ENCODE measurements at places on chromosomes 16 and 17. TPM values are rescaled to one million over a fixed set of nuclear protein-coding genes. Genes with fewer than 3 reads are reported as not detected.
A peak's percentile ranks its signal among the peaks of the same experiment; 100 is the strongest.

- DNase-seq, result no peak
Measured at GRCh38 chr16:17802571-17802970, 331.8 kb upstream of the XYLT1 start.

- no peak for DNase-seq
Measured at GRCh38 chr17:28053044-28053670, 10.7 kb downstream of the NLK start.

DNA sequence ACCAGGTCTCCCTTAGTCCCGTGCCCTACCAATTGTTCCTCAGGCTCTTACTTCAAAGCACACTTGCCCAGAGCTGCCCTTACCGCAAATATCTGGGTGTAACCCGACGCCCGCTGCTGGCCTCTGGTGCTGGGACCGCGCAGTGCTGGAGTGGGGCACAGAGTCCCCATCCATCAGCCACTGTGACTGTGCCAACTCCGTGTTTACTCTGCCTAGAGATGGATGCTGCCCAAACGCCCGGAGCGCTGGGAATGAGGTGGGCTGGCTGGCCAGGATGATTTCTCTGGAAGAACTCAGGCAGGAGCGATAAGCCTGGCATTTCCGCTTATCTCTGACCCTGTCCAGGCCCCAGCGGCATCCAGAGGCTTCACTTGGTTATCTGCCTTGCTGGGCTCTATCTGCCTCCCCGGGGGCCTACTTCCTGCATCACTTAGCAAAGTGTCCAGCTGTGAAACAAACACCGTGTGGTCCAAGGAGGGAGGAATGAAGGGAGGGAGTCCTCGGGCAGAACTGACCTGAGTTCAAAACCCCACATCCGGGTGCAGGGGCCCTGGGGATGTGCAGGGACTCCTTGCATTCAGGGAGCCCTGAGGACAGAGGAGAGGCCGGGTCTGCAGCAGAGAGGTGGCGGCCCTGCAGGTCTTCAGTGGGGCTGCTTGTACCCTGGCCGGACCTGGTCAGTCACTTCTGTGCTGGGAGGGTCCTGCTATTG, 9.4 kb upstream of the MYLK3 start:
- DNase-seq, result no peak

DNA sequence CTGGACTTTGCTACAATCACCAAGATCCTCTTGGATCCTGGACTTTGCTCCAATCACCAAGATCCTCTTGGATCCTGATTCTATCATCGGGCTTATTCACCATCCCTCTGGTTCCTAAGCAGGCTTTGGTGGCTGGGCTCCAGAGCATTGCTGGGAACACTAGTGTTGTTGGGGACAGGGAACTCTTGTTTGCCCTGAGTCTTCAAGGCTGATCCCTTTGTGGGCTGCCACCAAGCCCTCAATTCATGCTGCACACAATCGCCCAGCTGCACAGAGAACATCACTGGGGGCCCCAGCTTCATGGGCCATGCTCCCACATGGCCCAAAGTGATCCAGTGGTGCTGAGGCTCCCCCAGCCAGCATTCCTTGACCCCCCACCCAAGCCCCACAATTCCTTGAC, 88.3 kb downstream of the TMEM132E start:
- DNase-seq, result no peak

SAMD14 gene
- total RNA-seq, result not detected

- DNase-seq, result no peak
Measured at GRCh38 chr17:10328206-10328605, 44.6 kb downstream of the MYH13 start.

DNA sequence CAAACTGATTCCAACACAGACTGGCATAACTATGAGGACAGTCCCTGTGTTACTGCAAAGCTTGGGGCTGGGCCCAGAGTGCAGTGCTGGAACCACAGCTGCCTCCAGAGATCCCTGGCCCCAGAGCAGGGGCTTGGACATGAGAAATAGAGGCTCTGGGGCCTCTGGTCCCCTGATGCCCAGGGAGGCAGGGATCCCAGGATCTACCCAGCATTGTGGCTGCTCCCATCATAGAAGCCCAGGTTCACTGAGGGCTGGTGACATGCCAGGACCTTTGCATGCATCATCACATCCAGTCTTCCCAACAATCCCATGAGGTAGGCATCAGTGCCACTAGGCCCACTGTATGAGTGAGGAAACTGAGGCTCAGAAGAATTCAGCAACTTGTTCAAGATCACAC, 95.8 kb downstream of the TMEM132E start:
- no peak for DNase-seq

GRCh38 chr16:60059141-60059540, 1325.0 kb upstream of the GOT2 start:
- DNase-seq, result no peak

- DNase-seq, result no peak
Measured at GRCh38 chr16:75288596-75289120, 37.2 kb upstream of the BCAR1 start.

MPP2 gene
- total RNA-seq, result 0.85 TPM

DNA sequence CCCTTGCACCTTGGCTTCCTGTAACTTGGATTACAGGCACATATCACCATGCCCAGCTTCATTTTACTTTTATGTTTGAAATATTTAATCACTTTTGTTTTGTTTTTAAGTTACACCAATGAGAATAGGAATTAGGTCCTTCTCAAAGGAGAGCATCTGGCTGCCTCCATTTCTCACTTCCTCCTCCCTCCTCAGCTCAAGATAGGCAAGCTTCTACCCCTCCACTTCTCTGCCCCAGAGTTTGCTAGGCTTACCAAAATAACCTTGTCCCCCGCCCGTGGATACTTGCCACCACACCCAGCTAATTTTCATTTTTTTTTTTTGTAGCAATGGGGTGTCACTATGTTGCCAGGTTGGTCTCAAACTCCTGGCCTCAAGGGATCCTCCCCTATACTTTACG, 17.9 kb downstream of the GABARAPL2 start:
- no peak for DNase-seq

CCL16 gene
- not detected for total RNA-seq

DNA sequence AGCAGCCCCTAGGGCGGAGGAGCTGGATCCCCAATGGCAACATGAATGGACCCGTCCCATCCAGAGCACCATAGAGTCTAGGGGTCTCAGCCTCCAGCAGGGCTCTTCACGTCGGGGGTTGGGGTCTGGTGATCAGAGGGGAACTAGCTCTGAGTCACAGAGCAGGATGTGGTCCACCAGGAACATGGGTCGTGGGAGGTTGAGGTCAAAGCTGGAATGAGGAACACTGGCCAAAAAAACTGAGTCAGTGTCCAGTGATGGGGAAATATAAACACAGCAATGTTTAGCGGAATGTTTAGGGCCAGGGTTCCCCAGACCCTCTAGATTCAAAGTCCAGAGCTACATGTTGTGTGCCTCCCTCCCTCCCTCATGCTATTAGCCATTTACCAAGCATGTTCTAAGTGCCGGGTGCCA, 79.1 kb upstream of the C16orf82 start:
- no peak for DNase-seq

GRCh38 chr16:27579087-27579980, 29.4 kb downstream of the KATNIP start:
- DNase-seq, result peak; percentile 54

USP32 gene
- total RNA-seq, result 63.0 TPM

RAB26 gene
- total RNA-seq, result 0.24 TPM

GRCh38 chr16:6110346-6110745, 1012.8 kb upstream of the EEF2KMT start:
- no peak for DNase-seq

DNA sequence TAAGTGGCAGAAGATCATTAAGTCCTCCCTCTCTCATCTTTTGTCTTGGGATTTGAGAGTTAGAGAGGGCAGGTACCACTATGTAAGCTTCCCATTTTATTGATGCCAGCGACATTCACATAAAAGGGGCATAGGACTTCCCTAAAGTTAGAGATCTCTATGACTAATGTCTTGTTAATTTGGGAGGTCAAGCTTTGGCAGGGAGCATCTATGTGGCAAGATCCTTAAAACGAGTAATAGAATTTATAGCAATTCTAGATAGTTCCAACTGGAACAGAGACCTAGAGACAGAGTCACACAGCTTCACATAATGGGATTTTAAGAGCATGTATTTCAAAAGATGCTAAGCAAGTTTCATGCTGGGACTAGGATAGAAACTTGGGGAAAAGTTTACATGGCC, 308.0 kb downstream of the MAP2K6 start:
- DNase-seq, result no peak

DNA sequence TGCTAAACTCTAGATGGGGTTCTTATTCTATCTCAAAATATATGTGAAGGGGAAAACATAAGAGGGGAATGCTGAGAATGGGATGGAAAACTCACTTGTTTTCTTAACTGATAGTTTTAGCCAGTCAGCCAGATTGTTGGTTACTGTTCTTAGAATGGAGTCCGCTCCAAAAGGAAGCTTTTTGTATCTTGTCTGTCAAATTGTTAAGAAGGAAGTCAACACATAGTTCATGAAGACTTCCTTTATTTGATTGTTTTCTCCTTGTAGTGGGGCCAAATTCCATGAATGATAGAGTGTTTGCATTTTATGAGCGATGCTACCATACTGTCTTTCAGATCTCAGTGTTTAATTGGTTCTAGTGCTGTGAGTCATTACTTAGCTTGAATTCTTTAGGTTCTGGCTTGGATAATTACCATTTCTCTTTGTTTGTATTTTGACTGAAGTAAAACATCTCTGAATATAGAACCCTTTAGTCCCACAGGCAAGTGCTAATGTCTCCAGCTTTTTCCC, 98.3 kb upstream of the GOT2 start:
- no peak for DNase-seq

- DNase-seq, result no peak
Measured at GRCh38 chr16:19479302-19479721, 42.6 kb downstream of the GDE1 start.

DNA sequence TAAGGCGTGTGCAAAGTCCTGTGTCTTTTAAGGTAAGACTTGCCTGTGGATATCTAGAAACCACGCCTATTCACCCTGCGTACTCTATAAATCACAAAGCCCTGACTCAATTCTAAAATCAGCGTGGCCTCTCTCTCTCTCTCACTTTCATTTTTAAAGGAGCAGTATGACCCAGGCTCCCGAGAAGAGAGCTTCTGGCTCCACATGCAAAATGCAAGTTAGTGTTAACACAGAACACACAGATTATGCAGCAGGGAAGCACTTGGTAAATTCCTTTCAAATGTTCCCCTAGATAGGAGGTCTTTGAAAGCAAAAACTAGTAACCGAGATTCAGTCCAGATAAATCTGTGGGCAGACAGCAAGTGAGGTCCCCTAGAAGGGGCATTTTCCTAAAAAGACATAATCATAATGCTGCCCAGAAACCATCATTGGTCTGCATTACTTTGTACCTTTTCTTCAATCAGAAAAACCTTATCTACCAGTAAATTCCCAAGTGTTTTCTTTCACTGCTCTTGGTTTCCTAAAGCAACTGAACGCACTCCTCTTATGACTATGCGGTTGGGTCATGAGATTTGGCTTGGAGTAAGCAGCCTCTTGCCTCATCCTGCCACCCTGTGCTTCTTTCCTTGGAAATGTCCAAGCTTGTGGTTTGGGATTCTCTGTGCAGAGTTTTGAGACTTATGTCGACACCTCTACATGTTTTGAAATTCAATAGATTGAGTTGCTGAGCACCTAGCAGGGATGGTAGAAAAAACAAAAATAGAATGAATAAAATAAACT, 31.7 kb upstream of the KCNJ2 start:
- peak; percentile 84 for DNase-seq

IRF8 gene
- not detected for total RNA-seq

- no peak for DNase-seq
Measured at GRCh38 chr16:86324320-86324719, 186.0 kb upstream of the FOXF1 start.

DNA sequence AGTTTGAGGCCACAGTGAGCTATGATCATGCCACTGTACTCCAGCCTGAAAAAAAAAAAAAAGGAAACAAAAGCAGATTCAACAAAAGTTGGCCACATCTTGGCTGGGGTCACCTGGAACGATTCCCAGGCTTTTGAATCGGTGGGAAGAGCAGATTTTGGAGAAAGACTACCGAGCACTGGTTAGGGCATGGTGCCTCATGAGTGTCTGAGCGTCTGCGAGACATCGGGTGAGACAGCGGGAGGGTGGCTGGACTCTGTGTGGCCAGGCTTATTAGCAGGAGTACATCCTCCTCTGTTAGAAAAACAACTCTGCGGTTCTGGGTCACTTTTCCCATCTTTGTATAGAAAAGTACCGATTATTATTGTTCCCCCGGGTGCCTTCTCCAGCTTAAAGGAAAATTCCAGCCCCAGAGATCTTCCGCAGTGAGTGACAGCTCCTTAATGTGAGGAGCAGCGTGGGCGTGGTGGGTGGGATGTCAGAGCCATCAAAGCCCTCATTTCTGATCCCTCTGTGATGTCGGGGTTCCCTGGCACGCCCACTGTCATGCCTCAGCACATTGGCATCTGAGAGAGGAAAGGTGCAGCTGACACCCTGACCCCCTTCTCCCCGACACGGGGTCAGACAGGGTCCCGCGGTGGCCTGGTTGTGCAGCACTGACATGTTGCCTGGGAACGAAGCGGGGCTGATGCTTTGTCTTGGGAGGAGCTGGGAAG, 6.9 kb downstream of the RGS9 start:
- DNase-seq, result no peak

DNA sequence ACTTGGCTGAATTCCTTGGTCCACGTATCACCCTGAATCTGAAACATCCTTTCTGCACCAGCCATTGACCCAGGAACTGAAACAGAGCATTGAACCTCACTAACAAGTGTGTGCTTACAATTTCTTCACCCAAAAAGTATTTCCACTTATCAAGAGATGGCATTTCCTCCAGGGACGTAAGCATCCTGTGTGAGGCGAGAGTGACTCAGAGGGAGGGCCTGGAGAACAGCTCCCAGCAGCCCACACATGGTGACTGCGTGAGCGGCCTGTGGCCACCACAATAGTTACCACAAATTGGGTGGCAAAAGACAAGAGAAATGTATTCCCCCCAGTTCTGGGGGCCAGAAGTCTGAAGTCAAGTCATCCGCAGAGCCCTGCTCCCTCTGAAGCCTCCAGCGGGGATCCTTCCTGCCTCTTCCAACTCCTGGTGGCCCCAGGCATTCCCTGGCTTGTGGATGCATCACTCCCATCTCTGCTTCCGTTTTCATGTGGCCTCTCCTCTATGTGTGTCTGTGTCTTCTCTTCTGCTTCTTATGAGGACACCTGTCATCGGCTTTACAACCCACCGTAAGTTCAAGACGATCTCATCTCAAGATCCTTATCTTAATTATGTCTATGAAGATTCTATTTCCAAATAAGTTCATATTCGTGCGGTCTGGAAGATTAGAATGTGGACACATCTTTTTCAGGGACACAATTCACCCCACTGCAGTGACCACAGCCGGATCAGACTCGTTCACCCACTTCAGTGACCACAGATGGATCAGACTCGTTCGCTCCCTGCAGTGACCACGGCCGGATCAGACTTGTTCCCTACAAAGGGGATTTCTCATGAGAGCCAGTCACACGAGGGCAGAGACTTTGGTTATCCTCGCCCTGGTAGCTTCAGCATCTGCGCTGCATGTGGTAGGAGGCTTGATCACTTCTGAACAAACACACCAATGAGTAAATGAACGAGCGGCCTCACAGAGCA, 122.6 kb upstream of the FOXF1 start:
- peak; percentile 83 for DNase-seq

- no peak for DNase-seq
Measured at GRCh38 chr16:79463841-79464240, 136.7 kb downstream of the MAF start.

TRPV3 gene
- 7.5 TPM for total RNA-seq

Measured in mammary epithelial cell (primary cell).